ENCODE measurements at places on chromosomes 13 and 19.

DNA sequence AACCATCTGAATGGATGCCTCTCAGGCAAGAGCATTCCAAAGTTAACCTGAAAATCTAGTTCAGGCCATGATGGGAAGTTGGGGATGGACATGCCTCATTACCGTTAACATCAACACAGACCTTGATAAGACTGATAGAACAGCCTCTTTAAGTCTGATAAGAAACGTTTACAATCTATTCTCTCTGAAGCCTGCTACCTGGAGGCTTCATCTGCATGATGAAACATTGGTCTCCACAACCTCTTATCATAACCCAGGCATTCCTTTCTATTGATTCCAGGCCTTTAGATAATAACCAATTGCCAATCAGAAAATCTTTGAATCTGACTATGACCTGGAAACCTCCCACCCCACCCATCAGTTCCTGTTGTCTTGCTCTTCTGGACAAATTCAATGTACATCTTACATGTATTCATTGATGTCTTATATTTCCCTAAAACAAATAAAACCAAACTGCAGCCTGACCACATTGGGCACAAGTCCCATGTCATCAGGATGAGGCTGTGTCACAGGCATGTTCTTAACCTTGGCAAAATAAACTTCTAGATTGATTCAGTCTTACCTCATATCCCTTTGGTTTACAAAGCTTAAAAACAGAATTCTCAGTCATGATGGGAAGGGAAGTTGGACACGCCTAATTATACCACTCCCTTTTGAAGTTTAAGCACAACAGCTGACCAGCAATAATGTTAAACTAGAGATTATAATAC, 843.8 kb upstream of the SPRY2 start:
- DNase-seq: no peak

DNA sequence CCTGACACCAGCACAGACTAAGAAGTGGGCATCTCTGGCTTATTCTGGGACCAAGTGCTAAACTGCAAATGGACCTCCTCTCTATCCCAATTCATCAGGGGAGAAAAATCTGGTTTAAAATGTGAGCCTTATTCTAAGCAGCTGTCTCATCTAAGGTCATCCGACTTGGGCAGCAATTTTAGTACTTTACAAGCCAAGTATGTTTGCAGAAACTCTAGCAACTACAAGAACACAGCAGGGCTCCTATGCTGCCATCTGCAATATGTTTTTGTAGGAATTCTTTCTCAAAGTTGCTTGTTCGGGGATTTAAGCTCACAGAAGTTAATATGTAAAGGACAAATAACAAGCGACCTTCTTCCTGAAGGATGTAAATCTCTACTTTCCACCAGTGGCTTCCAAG, 113.1 kb downstream of the FOXO1 start:
- no peak for DNase-seq

- DNase-seq: no peak
Observed at GRCh38 chr19:35521124-35521743, 6.9 kb downstream of the SBSN start.

GRCh38 chr13:111789420-111789819, 277.5 kb upstream of the SOX1 start:
- no peak for DNase-seq

GRCh38 chr13:113305208-113305607, 8.2 kb downstream of the LAMP1 start:
- no peak for DNase-seq

GRCh38 chr13:103510007-103510535, 443.9 kb upstream of the SLC10A2 start:
- DNase-seq: no peak

GRCh38 chr13:95403349-95404140, 102.3 kb upstream of the ABCC4 start:
- DNase-seq: no peak

GRCh38 chr19:43329989-43330388, 23.5 kb upstream of the CD177 start:
- no peak for DNase-seq

DNA sequence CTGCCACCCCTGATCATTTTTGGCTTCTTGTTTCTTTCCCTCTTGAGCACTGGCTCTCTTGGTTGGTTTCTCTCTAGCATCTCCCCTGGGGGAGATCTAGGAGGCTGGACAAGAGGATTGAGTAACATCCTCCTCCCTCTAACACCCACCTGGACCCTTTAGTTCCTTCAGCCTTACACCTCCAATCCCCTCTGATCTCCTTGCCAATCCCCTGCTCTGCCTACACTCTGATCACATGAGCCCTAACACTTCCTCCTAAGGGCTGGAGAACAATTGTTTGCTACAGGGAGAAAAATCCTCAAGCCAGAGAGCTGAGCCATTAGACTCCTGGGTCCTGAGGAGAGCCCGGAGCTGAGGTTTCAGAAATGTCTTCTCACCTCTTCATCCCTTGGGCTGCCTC, 65.9 kb upstream of the ADGRL1 start:
- DNase-seq: no peak

DNA sequence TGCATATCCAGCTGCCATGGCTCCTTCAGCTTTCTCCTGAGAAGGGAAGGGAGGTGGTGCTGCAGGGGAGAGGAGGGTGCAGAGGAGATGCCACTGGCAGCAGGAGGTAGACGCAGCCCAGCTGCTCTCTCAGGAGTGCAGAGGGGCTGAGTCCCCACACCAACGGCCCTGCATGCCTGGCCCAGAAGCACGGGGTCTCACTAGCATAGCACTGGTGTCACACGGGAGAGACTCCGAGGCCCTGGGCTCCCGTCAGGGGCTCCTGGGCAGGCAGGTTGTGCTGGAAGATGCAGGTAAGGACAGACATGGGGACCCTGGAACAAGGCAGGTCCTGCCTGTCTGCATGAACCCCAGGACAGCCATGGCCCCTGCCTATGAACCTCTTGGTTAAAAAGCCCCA, 80.1 kb downstream of the C1QTNF9 start:
- no peak for DNase-seq

DNA sequence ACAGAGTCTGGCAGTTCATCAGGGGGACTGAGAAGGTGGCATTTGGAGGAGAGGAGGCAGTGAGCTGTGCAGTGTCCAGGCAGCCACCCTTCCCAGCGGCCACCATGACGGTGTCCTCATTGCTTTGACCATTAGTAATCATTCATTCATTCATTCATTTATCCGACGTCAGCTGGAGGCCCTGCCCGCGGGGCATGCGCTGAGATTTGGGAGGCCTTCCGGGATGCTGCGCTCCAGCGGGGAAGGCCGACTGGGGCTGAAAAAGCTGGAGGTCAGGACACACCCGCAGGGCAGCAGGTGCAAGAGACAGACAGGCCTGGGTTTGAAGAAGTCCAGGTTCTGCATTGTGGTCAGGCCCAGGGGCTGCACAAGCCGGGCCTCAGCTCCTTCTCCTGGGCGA, 8.9 kb downstream of the TTYH1 start:
- no peak for DNase-seq

- DNase-seq: no peak
Observed at GRCh38 chr19:10625003-10625761, at the start of gene SLC44A2. TSS of gene SLC44A2 (plus strand) at chr19:10625553. CDS start at chr19:10625634, 81 bp downstream.

- DNase-seq: no peak
Observed at GRCh38 chr13:75566658-75567057, 17.1 kb downstream of the UCHL3 start.

DNA sequence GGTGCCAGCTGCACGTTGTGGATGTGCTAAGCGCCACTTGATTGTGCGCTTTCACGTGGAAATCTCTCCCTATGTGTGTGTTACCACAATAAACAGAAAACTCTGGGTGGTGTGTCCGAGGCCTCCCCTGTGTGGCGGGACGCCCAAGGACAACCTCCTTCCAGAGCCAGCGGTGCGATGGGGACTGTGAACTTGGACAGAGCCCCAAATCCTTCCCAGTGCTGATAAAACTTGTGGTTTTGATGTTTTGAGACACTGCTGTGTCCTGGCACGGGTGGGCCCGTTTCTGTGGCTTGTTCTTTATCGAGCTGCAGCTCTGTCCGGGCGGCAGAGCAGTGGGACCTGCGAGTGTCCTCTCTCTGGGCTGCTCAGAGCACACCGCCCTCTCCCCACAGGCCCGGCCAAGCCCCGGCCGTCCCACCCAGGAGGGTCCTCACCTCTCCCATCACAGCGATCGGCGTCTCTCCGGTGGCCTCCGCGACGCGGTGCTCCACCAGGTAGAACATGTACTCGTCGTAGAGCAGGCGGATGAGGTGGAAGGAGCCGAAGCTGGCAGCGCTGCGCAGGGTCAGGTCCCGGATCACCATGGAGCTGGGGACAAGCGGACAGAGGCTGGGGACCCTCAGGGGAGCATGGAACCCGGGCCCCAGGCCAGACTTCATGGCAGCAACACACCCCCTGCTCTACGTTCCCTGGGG, 18.8 kb upstream of the RANBP3 start:
- DNase-seq: no peak

DNA sequence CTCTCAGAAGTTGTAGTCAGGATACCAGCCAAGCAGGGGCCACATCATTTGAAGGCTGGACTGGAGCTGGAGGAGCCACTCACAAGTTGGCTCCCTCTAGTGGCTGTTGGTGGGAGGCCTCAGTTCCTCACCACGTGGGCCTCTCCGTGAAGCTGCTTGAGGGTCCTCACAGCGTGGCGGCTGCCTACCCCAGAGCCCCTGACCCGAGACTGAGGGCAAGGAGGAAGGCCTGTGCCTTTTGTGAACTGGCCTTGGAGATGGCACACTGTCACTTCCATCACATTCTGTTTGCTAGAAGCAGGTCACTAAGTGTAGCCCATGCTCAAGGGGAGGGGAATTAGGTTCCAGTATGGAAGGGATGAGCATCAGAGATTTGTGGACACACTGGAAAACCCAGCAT, 14.6 kb downstream of the GNA11 start:
- DNase-seq: peak; percentile 53

- DNase-seq: no peak
Observed at GRCh38 chr13:110759710-110760109, 46.2 kb downstream of the ING1 start.

GRCh38 chr13:70896136-70896535, 787.9 kb upstream of the KLHL1 start:
- no peak for DNase-seq

GRCh38 chr19:3194106-3195087, 8.7 kb downstream of the NCLN start:
- no peak for DNase-seq

GRCh38 chr19:29016926-29017760, 195.8 kb downstream of the UQCRFS1 start:
- no peak for DNase-seq

DNA sequence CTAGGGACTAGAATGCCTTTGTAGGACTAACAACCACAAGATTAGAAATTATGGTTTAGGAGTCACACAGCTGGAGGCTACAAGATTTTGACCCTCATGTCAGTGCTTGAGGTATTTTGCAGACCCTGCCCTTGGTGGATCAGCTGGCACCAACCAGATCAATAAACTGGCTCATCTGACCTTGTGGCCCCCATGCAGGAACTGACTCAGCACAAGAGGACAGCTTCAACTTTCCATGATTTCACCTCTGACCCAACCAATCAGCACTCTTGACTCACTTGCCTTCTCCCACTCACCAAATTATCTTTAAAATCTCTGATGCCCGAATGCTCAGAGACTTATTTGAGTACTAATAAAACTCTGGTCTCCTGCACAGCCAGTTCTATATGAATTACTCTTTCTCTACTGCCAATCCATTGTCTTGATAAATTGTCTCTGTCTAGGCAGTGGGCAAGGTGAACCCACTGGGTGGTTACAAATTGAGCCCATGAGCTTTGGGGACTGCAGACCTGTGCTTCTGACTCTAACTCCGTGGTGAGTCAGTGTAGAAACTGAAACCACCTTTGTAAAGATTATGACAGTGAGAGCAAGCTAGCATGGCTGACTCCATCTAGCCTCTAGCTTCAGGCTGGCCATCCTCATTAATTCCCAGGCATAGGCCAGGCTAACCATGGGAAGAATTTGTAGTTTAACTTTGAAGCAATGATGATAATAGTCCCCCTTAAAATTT, 33.9 kb upstream of the CEACAM8 start:
- DNase-seq: no peak

GRCh38 chr19:39830847-39831246, 3.1 kb downstream of the DYRK1B start:
- no peak for DNase-seq

DNA sequence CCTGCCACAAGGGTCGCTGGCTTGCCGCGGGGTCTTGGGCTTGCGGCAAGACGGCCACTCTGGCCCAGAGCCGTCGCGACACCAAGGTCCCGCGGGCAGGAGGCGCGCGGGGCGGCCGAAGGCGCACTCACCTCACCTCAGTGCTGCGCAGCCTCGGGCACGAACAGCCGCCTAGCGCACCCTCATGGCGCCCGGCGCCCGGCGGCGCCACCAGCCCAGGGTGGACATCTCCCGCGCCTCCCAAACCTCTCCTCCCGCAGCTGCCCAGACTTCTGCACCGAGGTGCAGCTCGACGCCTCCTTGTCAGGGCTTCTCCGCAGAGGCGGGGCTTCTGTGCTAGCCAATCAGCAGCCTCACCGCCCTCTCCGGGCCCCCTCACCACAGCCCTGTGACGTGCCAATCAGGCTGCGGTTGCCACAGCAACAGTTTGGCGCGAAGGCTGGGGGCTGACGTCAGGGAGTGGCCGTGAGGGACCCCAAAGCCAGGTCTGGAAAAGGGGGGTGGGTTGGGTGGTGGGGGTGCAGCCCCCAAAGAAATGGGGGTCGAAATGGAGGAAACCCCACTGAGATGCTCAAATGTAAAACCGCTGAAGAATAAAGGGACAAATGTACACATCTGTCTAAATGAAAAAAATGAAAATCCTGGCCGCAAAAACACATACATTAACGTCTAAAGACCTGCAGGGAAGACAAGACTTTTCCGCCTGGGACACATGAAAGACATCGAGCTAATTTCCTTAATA, at the start of the genes PEG3 and ZIM2:
PEG3 (minus strand) TSS at position 276 of the 742 bp plus-strand sequence. CDS start 16,071 bp downstream, outside the sequence.
ZIM2 (minus strand) TSS at position 276 of the 742 bp plus-strand sequence. CDS start 16,449 bp downstream, outside the sequence.
- DNase-seq: no peak

DNA sequence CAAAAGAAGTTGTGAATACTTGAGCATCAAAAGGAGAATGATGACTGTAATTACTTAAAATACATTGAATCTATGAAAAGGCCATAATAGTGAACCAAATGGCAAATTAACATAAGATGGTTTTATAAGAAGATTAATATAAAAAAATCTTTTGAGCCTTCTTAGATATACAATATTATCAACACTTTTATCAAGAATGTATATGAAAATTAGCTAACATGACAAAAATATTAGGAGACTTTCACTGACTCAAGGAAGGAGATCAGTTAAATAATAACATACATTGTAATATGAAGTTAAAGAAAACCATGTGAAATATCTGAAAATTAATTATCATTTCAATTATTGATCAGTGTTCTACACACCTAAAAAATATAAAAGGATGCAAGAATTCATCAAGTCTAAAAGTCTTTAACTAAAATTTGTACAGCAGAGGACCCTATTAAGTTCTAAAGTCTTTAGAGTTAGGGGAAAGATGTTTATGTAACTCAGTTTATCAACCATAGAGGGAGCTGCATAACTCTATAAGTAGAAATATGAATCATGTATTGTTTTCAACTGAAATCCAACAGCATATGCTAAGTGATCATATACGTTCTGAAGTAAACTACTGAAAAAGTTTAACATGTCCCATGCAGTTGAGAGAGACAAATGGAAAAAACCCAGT, 756.1 kb upstream of the MIR17HG start:
- DNase-seq: no peak

GRCh38 chr19:400976-401865, 7.7 kb downstream of the C2CD4C start:
- no peak for DNase-seq

GRCh38 chr19:54612428-54612827, 17.9 kb upstream of the LILRB1 start:
- DNase-seq: no peak

All from germinal center (tissue), 1 donor.